ENCODE measurements at places on chromosomes 1 and 21.

GRCh38 chr1:2499986-2500596, 24.0 kb downstream of the PLCH2 start:
- no peak for DNase-seq

DNA sequence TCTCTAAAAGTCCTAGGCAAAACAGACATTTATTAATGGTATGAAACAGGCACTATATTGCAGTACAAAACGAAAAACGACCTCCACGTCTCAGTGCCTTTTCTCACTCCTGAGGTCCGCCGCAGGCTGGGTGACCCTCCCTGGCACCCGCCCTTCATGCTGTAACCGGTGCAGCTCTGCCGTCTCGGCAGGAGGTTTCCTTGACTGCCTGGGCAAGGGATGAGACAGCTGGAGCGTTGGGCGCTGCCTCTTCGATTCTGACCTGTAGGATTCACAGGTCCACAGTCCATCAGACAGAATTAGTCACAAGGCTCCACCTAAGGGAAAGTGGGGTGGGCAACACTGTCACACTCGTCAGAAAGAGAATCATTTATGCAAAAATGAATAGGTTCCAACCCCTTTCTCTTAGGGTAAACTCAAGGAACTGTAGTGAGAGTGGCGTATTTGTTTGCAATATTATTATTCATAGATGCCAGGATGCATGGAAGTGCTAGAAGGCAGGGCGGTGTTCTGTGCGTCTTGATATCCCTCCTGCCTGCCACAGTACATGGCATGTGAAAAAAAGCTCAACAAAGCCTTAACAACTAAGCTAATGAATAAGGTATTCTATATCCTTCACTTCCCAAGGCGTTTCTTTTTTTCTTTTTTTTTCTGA, 23.5 kb upstream of the ZBTB18 start:
- no peak for DNase-seq

DNA sequence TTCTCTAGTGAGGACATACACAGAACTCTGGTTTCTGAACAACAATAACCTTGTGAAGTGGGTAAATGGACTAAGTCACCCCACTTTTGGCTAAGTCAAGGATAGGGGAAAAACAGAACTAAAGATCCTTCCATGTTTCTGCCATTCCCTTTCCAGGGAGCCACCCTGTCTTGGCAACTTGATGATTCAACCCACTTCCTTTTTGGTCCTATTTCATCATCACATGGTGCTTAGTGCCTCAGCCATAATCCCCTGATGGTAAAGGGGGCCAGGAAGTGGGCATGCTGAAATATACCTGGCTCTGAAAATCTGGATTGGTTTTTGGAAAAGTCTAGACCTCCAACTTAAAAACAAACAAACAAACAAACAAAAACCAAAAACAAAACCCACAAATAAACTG, 206.4 kb upstream of the FOXD3 start:
- no peak for DNase-seq

GRCh38 chr1:2031546-2032540, 12.7 kb downstream of the GABRD start:
- no peak for DNase-seq

DNA sequence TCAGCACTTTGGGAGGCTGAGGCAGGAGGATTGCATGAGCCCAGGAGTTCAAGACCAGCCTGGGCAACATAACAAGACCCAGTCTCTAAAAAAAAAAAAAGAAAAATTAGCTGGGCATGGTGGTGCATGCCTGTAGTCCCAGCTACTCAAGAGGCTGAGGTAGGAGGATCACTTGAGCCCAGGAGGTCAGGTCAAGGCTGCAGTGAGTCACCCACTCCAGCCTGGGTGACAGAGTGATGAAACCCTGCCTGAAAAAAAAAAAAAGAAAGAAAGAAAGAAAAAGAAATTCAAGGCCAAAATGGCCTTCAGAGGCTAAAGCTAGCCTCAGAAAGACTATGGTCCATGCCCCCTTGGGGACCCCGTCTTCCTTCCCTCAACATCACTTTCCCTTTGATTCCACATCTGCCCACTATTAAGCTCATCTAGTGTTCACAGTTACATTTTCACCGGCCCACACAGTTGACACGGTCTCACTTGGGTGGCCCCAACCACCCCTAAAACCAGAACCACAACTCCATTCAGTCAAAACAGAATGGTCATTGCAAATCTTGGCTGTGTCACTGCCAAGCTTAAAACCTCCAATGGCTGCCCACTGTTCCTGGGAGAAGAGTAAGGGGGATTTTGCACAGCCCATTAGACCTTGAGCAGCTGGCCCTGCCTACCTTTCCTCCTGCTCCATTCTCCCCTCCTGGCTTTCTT, 2.1 kb upstream of the CAPN8 start:
- DNase-seq: no peak

Data from stimulated activated CD4-positive, alpha-beta T cell treated with anti-CD3 and anti-CD28 coated beads, TNF-alpha, amount 100 ng/mL, for 1 hour (primary cell).